ENCODE measurements at places on chromosomes 16 and 17.

DNA sequence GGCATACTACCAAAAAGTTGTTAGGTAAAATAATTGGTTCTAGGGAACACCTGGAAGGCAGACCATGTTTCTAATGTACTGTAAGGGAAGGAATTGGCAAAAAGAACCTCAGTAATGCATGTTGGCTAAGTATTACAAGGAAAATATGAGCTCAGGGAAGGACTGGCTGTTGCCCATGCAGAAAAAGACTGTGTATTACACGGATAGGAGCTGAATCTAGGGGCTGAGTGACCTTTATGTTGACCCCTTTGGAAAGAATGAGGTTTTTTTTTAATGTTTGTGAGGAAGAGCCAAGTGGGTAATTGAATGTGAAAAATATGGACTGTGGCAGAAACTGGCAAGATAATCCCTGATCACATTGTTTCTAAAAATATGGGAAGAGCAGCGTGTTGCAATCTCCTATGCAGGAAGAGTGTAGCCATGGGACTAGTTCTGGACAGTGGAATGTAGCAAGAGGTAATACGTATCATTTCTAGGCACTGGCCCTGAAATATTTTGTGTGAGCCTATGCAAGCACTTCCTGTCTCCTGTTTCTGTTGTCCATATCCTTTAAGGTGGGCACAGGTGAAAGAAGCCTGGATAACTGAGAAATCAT lies 95.1 kb upstream of the CNTNAP4 start:
- DNase-seq: no peak

GRCh38 chr16:50778284-50779163 lies 36.6 kb downstream of the CYLD start:
- no peak for DNase-seq

- no peak for DNase-seq
Measured at GRCh38 chr17:75875940-75876189, 2.5 kb downstream of the TRIM47 start.

DNA sequence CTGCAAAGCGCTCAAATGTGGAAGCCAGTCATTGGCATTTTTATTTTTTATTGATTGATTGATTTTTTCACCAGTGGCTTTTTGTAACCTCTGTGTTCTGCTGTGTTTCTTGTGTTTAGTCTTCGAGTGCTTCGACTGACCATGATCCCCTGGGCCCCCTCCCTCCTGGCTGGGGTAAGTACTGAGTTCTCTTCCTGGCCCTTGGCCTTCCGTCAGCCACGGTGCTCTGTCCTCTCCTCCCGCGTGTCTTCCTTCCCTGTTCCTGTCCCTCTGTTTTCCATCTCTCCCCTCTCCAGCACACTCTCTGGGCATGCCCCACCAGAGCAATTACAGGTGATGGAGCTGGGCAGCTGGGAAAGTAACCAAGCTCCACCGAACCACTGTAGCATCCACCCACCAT lies 25.8 kb upstream of the CLEC18A start:
- DNase-seq: no peak

DNA sequence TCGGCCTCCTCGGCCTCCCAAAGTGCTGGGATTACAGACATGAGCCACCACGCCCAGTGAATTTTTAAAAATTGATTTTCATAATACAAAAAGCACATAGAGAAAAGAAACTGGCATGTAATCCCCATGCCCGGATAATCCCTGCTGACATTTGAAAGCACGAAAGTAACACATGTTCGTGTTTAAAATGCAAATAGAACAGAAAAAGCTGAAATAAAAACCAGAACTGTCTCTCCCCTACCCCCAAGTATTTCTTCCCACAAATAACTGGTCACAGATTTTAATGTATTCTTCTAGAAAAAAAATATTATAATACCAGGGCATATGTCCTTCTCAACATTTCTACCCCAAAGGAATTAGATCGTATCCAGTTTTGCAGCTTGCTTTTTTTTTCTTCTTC lies 222.9 kb downstream of the SLC39A11 start:
- no peak for DNase-seq

DNA sequence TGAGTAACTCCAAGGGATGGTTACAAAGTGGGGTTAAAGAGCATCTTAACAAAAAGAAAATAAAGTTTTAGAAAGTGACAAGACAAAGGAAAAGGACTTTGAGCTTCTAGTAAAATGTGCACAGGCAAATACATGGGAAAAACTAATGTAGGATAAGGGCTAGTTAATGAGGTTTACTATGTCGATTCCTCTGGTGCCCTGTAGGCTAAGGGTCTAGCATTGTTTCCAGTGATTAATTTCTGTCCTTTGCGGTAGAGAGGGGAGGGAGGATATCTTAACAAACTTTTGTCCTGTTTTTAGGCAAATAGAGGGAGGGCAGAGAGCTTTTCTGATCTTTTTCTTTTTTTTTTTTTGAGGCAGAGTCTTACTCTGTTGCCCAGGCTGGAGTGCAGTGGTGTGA lies 96.6 kb upstream of the SIAH1 start:
- DNase-seq: no peak

GRCh38 chr17:33517746-33518145 lies 224.7 kb upstream of the ASIC2 start:
- DNase-seq: no peak

- no peak for DNase-seq
Measured at GRCh38 chr17:62064029-62064790, 868 bp downstream of the MED13 start.

DNA sequence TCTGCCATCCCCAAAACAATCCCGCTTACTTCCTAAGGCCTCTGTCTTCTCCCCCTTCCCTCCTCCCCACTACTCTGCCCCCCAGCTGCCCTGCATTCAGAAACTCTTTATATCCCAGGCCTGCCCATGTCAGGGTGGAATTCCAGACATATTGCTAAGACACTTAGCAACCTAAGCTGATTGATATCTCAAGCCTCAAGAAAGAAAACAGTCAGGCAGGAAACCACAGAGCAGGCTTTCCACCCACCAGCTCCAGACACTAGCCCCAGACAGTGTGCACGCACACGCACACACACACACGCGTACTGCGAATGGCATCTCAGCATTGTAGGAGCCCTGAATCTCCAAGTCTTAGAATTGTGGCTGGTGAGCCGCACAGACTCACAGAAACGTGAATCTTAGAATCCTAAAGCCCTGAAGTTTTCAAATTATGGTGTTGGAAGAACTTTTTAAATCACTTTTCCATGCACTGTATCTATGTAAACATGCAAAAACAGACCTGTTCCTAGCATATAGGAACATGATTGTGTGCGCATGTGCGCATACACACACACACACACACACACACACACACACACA lies 8.8 kb upstream of the LPCAT2 start:
- peak; percentile 40 for DNase-seq

GRCh38 chr16:79972053-79972704 lies 371.6 kb upstream of the MAF start:
- no peak for DNase-seq

DNA sequence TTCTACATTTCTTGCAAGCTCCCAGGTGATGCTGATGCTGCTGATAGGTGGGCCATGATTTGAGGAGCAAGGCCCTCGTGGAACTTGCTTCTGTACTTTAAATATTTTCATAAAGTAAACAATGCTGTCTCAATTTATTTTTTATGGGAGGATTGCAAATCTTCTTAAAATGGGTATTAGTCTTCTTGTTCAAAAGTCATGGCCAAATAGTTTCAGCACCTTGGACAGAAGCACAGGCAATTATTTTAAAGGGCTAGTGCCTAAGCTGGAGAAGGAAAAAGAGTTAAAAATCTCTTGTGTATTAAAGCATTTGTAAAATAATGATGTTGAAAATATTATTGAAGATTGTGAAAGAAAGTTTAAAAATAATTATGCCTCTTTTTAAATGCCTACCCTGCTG lies 50.5 kb downstream of the GPR139 start:
- no peak for DNase-seq

DNA sequence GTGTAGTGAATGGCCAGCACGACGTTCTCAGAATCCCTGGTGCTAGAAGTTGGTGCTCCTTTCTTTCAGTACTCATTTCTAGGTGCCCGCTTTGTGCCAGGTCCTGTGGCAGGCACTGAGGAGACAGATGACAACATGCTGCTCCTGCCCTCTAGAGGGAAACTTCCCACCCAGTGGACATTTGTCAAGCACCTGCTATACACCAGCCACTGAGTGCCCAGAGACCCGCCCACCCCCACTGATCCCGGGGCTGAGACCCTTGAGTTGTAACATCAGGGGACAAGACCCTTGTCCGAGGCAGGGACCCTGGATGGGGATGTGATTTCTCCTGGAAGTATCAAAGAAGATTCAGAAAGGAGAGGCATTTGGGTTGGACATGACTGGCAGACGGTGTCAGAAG lies 25.1 kb downstream of the UNC13D start:
- DNase-seq: no peak

GRCh38 chr17:62059414-62059813 lies 5.7 kb downstream of the MED13 start:
- no peak for DNase-seq

DNA sequence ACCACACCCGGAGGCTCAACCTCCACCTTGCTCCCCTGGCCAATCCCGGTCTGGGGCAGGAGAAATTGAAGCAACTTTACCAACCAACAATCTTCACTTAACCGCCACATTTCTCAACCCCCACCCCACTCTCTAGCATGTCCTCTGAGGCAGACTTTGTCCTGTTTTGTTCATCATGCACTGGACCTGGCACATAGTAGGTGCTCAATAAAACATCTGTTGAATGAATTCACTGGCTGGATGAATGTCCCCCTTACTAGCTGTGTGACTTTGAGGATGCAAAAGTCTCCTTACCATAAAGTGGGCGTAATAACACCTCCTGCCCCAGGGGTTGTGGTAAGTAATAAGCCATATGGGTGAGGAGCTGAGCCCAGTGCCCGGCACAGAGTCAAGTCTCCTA lies 5.8 kb downstream of the SPPL2C start:
- no peak for DNase-seq

DNA sequence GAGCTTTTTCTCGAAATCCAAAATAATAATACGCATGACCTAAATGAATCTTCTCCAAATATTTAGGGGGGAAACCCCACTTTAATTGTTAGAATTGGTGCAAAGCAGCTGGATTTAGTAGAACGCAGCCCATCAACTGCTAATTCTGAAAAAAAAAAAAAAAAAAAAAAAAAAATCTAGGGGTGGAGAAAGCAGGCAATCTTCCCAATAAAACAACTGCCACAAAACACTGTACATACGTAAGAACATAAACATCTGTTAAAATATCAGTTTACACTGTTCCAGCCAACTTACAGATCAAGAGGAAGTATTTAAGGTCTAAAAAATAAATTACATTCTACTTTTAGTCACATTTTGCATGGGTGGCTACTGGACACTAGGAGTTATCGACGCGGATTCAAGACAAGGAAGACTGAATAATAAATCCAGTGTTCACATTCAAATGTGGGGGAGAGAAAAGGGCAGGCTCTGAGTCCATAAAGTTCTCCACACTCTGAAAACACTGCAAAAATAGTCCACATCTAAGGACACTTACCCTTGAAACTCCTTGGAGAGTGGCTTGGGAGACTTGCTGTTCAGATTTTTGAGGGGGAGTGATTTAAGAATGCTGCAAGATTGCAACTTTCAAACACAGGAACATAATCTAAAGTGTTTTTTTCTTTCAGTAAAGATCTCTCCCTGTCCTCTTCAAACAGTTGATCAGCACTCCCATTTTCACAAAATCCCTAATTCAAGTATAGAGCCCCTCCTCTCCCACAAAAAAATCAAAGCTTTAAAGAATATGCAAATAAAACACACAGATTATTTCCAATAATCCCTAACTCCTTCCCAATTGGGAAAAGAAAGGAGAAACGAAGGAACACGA lies 1.3 kb downstream of the APPBP2 start:
- DNase-seq: no peak

DNA sequence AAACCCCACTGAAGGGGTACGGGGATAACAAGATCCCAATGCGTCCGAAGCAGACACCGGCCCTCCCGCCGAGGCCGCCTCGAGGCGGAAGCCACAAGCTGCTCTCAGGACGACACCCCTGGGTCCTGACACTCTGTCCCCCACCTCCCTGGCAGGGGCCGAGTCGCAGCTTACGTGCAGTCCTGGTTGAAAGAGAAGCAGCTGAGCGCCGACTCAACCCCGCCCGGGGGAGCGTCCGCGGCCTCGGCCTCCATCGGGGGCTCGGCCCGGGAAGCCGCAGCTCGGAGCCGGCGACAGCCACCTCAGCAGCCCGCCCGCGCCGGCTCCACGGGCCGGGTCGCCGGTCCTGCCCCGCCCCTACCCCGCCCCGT lies at the start of gene WIPI1:
Gene WIPI1 (minus strand): TSS at position 329 of the 371 bp plus-strand sequence. CDS start 75 bp downstream, at position 254.
- no peak for DNase-seq

DNA sequence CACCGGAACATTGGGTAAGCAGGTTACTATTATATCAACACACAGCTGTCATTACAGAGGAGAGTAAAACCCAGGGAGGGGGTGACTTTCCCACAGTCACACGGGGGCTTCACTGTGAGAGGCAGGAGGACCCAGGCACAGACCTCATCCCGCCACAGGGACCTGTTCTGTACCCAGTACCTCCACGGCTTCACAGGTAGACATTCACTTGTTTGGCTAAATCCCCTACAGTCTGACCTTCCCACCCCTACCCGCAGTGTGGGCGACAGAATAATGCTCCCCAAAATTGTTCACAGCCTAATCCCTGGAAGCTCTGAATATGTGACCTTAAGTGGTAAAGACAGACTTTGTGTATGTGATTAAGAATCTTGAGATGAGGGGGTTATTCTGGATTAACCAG lies 16.5 kb downstream of the LITAF start:
- no peak for DNase-seq

DNA sequence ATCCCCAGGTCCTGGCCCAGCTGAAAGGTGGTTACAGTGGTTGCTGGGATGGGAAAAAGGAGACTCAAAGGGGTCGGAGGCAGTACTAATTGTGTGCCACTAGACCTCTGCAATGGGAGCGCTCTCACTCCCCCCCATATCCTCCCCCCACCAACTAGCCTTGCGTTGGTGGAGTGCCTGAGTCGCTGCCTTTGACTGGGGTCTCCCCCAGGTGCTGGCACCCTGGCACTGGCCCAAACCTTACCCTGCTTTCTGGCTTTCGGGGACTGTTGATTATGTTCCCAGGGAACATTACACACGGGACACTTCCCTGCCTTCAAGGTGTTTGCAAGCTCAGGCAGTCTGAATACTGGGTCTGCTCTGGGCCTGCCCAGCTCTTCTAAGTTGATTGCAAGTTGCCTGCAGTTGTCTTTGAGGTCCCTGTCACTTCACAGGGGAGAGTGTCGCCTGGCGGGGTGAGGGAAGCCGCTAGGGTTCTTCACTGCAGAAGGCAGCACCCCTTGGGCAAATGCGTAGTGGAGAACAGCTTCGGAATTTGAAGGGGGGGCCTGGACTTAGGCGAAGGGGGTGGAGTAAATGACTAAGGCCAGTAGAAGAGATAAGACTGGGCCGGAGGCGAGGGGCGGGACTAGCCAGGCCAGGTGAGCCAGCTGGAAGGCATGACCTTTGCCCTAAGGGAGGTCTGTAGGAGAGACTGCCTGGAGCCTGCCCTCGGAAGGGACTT lies 98.0 kb downstream of the RAB11FIP4 start:
- no peak for DNase-seq

DNA sequence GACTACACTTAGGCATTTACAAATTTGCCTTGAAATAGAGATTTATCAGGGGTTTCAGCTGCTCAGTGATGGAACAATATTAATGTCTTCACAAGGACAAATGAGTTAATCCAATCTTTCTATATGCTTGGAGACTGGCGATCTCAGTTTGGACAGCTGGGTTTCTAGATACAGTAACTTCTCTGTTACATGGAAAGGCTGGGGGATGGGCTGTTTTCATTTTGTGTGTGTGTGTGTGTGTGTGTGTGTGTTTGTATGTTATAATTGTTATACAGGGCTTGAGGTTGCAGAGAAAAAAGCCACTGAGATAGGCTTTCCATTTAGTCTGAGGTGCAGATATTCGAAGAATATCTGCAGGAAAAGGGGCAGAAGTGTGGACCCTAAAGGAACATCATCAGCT lies 359.3 kb upstream of the SALL1 start:
- no peak for DNase-seq

GRCh38 chr16:31467151-31467773 lies 4.7 kb upstream of the TGFB1I1 start:
- no peak for DNase-seq
